ENCODE measurements at places on chromosomes 7 and 10.

GRCh38 chr7:2224934-2225333 lies 7.8 kb downstream of the MAD1L1 start:
- no peak for DNase-seq

- no peak for DNase-seq
Measured at GRCh38 chr10:54961040-54961439, 160.0 kb upstream of the PCDH15 start.

GRCh38 chr10:26044141-26044749 lies 110.2 kb downstream of the MYO3A start:
- DNase-seq: no peak

DNA sequence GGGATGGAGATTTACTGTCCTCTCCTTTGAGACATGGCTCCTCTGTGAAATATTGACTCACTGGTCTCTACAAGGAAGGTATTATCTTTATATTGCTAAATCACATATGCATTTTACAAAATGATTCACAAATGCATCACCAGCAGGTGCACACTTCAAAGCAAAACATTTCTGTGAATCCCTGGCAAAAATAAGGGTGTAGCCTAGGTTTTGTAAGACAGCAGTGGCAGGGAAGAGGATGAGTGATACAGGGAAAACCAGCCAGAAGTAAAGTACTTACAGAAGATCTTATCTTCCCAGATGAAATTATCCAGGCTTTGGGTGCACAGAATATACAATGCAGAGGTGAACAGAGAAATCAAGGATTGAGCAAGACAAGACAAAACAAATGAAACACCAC lies 1094.6 kb downstream of the GATA3 start:
- DNase-seq: no peak

DNA sequence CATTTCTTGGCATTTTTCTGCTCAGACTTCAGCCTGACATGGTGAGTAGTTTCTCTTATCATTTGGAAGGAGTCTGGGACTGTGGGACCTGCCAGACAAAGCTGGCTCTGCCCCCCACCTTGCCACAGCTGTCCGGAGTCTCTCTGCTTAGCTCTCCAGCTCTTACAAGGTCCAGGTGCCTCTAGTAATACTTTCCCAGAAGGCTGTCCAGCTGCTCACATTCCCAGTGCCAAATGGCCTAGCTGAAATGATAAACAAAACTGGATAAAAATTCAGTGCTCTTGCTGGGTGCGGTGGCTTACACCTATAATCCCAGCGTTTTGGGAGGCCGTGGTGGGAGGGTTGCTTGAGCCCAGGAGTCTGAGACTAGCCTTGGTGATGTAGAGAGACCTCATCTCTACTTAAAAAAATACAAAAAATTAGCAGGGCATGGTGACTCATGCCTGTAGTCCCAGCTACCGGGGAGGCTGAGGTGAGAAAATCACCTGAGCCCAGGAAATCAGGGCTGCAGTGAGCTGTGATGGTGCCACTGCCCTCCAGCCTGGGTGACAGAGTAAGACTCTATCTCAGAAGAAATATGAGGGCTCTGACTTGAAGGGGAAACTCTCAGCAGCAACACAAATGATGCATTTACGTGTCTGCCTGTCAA lies 86.8 kb downstream of the C10orf90 start:
- DNase-seq: no peak

DNA sequence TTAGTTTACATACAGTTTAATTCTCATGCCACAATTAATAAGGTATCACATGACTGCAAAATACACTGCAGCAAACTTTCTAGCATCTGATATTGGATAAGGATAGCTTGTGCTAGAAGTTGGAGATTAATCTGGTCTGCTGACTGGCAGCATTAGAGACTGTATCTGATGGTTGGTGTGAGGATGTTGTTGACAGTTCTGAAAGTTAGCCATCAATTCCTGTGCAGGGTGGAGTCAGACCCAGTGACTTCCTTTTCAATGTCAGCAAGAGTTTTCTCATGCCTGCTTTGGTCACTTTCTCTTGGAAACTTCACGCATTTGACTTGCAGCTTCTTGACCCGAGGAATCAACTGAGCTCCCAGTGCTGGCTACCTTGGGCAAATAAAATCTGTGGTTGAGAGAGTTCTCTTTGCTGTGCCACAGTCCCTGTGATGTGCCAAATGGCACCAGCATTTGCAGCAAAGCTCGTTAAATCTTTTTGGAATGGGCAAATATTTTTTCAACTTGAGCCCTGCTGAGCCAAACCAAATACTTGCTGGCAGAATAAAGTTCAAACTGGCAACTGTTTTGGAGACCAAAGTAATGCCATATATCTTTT lies 233.0 kb downstream of the TRIL start:
- no peak for DNase-seq

DNA sequence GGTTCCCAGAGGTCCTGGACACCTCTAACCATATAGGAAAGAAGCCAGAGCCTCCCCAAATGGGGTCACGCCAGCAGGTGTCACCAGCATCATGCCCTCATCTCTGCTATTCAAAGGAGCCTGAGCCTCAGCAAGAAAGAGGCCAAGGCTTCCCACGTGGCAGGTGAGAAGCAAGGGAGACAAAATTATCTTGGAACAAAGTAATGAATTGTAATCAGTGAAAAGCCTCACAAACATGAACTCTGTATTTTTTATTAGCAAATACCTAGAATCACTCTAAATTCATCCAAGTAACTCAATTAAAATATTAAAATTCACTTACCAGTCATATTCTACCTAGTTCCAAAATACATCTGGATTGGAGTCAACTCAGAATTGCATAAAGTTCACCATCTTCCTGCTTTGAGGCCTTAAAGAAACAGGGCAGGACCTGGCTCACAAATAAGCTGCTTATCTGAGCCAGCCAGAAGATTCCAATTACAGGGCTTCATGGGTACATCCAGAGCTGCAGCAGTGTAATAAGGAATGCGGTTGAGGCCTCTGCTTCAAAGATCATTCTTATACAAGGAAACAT lies 68.7 kb downstream of the SGMS1 start:
- no peak for DNase-seq

DNA sequence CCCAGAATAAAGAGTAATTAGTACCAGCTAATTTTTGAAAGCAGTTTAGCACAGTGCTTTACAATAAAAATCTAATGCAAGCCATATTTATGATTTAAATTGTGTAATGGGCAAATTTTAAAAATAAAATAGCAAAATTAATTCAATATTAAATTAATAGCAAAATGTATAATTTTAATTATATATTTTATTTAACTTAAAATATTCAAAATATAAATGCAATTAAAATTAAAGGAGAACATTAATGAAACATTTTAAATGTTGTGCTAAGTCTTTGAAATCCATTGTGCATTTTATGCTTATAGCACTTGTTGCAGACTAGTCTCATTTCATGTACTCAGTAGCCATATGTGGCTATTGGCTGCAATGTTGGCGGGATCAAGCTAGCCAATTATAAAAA lies 367.6 kb downstream of the SUGCT start:
- no peak for DNase-seq

DNA sequence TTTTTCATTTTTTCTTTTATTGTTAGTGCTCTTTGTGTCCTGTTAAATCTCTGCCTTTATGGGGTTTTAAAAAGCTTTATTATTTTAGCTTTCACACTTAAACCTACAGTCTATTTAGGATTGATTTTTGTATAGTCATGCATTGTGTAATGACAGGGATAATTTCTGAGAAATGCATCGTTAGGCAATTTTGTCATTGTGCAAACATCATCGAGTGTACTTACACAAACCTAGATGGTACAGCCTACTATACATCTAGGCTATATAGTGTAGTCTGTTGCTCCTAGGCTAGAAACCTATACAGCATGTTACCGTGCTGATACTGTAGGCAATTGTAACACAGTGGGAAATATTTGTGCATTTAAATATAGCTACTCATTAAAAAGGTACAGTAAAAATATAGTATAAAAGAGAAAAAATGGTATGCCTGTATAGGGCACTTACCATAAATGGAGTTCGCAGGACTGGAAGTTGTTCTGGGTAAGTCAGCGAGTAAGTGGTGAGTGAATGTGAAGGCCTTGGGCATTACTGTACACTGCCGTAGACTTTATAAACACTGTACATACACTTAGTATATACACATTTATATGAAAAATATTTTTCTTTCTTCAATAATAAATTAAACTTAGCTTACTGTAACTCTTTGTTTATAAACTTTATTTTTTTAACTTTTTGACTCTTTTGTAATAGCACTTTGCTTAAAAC lies 16.0 kb downstream of the UBE2D1 start:
- DNase-seq: no peak

DNA sequence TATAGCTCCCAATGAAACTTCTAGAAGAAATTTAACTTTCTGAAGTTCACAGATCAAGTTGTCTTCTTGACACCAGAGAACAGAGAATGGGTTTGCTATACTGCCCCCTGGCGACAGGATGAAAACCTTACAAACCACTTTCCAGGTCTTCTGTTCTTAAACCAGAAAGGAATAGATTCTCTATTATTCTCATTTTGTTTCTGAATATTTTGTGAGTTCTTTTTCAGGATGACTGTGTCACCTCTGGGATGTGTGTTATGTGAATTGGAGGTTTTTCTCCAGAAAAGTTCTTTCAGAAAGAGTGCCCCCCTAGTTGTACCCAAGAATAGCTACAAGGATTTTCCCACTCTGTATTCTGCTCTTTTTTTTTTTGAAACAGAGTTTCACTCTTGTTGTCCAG lies 6.3 kb downstream of the IFT22 start:
- peak; percentile 20 for DNase-seq

GRCh38 chr10:23918090-23918723 lies 290.7 kb upstream of the KIAA1217 start:
- no peak for DNase-seq

- DNase-seq: peak; percentile 8
Measured at GRCh38 chr10:132836832-132837540, 51.0 kb upstream of the NKX6-2 start.

GRCh38 chr10:109173121-109173520 lies 750.2 kb downstream of the XPNPEP1 start:
- DNase-seq: no peak

DNA sequence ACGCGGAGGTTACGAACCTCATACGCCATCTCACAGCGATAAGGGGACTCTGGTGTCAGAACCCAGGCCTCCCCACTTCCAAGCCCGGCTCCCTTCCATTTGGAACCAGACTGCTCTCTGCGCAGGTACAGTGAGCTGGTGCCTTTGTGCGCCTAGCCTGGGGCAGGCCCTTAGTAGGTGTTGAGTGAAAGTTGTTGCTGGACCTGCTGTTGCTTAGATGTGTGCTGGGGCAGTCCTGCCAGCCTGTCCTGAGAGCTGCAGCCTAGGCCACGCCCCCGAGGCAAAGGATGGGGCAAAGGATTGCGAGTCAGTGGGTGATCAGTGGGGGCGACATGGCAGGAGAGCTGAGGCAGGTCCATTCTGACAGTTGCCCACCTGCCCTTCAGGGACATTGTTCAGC lies 72.5 kb upstream of the BTBD16 start:
- DNase-seq: no peak

DNA sequence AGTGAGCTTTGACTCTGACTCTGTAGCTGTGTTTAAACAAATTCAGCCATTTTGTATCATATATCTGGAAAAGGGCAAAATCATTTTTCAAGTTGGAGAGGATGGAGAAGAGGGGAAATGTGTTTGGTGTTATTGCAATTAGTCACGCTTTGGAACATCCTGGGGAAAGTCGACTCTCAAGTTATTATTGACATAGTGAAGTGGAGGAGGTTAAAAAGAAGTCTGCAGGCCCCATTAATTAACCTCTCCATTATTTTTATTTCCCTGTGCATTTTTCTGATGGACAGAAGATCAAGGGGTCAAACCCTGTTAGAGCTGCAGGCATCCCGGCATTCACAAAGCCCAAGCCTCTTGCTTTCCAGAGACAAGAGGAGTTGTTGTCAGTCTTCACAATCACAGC lies 132.6 kb downstream of the TEX36 start:
- no peak for DNase-seq

- DNase-seq: no peak
Measured at GRCh38 chr10:70890917-70891431, 2.6 kb upstream of the PCBD1 start.

- DNase-seq: no peak
Measured at GRCh38 chr7:110592557-110592956, 498.4 kb upstream of the LRRN3 start.

GRCh38 chr7:42734568-42734967 lies 177.3 kb downstream of the C7orf25 start:
- DNase-seq: no peak

GRCh38 chr7:1124816-1125602 lies 35.0 kb downstream of the ZFAND2A start:
- no peak for DNase-seq

- no peak for DNase-seq
Measured at GRCh38 chr7:80036107-80036506, 98.5 kb upstream of the GNAI1 start.

- DNase-seq: no peak
Measured at GRCh38 chr10:111551001-111551400, 474.2 kb downstream of the ADRA2A start.

DNA sequence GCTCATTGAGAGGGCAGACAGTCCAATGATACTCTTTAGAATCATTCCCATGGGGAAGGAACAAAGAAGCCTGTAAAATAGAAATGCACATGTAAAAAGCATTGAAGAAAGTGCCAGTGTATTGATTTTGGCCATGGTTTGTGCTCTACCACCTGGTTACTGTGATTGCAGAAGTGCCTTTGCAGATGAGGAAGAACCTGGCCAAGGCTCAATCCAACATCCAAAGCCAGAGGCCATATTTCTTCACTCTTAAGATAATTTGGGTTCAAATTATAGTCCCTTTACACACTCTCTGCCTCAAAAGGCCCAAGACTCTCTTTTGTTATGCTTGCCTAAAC lies 122.1 kb downstream of the EGFR start:
- no peak for DNase-seq

DNA sequence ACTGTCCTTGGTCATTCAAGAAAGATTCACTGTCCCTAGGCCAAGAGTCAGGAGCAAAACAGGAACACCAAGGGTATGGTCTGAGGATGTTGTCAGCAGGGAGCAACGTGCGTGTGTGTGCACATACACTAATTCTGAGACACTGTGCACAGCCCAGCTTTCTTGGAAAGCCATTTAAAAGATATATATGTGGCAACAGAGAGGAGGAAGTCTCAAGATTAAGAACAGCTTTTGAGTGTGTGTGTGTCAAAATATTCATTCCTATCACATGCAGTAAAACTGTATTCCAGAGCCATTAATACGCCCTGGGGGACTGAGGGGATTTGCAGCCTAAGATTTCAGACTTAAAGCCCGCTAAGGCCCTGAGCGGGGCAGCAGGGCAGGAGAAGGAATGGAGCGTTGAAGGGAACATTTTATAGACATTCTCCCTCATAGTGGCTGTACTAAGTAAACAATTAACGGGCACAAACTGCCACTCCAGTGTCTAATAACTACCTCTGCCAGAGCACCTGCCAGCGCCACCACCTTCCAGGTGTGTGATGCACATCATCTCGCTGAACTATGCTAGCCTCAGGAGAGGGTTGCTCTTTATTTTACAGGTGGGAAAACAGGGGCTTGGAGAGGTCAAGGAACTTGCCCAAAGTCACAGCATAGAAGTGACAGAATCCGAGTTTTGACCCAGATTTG lies 2.0 kb downstream of the NOD1 start:
- no peak for DNase-seq

GRCh38 chr7:51634025-51634424 lies 317.4 kb upstream of the COBL start:
- no peak for DNase-seq

- DNase-seq: no peak
Measured at GRCh38 chr10:70830164-70830563, 14.4 kb downstream of the SGPL1 start.

- DNase-seq: no peak
Measured at GRCh38 chr7:43749383-43749940, 9.0 kb upstream of the BLVRA start.
